ENCODE measurements at places on chromosomes 16 and 17.

- DNase-seq, result no peak
Observed at GRCh38 chr16:4790871-4791270, 2.7 kb upstream of the SEPTIN12 start.

- DNase-seq, result no peak
Observed at GRCh38 chr16:50253514-50253910, 12.8 kb upstream of the ADCY7 start.

DNA sequence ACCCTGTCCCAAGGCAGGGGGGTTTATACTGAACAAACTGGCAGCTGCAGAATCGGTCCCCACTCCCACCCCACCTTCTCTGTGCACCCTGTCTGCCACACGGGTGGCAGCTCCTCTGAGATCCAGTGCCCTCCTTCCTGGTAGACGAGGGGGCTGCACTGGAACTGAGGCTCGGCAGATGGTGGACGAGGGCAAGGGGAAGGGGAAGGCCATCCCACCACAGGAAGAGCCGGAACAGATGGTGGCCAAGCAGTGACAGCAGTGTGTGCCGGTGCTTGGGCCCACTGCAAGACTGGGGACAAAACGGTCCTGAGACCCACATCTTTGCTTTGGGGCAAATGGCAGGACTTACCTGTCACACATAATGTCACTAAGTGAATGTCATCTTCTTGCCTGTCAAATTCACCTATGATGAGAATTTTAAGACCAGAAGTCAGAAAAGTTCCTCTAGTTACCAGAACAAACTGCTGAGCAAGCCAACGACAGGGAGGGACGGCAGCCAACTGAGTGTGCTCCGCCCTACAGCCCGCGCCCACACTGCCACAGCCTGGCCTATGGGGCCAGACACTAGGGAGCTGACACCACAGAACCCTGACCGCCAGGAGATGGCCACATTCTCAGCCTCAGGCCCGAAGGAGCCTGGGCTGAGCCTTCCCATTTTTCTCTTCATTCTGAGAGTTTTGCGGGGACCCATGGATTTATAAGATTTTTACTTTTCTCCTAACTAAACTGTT lies 14.4 kb downstream of the NTAN1 start:
- no peak for DNase-seq

DNA sequence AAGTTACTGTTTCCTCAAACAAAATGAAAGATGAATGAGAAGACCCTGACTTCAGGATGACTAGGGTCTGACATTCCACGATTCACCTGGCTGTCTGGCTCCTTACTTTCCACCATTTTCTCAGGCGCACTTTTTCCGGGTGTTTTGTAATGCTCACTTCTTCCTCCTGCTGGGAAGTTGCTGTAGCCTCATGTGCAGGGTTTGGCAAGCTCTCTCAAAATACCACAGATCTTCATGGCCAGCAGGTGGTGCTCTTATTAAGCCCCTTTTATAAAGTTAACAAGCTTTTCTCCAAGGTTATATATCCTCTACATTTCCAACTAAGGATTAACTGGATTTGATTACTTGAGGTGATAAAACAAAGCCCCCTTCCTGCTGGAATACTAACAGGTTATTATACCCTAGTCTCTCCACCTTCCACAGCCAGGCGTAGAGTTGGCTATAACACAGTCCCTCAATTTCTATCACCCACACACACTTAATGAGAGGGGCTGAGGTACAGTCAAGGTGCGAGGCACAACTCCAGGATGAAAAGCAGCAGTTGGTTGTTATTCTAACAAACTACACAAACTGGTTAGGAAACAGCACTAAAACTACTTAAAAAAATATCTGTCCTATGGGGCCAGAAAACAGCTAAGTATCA lies 45.4 kb downstream of the STH start:
- peak; percentile 84 for DNase-seq

GRCh38 chr17:75830164-75831031 lies 13.8 kb downstream of the UNC13D start:
- DNase-seq, result peak; percentile 41

GRCh38 chr17:74606050-74606449 lies 14.0 kb upstream of the CD300LD start:
- no peak for DNase-seq

- peak; percentile 57 for DNase-seq
Observed at GRCh38 chr17:81471818-81472456, 40.7 kb downstream of the ACTG1 start.

- no peak for DNase-seq
Observed at GRCh38 chr16:19245326-19245925, 40.1 kb upstream of the CLEC19A start.

All from HTR-8/SVneo (cell line).